ENCODE measurements at places on chromosomes 1 and 21.

DNA sequence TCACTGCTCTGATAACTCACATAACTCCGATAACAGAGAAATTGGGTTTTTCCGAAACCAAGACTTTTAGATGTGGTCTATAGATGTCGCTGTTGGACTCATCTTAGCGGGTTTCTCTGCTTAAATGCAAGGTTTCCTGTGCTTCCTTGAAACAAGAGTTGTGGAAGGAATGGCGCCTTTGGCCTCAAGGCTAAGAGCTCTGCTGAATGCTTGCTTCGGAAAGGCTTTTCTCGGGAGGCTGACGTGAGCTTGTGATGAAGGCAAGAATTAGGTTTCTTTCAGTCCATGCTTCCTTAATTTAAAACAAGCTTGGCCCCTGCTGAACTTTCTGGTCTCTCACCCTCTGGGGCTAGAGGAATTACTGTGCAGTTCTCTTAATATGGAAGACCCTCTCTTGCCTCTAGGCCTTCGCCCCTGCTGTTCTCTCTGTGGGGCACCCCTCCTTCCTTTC lies 113.5 kb downstream of the MAP3K21 start:
- DNase-seq: peak; percentile 78

DNA sequence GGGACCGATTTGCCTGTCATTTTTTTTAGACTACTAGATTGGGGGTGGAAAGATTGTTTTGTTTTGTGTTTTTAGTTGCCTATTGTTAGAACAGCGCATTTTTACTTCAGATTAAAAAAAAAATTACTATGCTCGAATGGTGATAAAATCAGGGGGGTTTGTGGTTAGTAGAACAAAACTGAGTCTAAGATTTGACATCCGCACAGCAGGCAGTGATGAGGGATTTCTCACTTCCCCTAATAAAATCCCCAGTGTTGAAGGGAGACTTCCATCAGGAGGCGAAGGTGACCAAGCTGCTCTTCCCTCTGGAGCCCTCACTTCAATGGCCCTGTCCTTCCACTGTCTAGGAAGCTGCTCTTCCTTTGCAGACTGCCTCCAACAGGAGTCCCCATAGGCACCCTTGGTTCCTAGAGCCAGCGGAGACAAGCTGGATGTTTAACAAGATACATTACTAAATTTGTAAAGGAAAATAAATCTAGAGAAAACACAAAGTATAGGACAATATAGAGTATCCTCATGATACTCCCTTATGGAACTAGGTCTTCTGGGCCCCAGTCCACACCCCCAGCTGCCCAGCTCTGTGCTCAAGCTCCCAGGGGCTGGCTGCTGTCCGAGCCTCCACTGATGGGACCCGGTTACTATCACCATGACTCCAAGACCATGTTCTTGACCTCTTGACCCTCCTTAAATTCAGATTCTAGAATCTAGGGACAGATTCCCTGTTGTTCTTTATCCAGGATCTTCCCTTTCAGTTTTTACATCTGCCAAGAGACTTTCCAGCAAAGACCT lies 31.0 kb downstream of the TENT5C start:
- DNase-seq: peak; percentile 47

DNA sequence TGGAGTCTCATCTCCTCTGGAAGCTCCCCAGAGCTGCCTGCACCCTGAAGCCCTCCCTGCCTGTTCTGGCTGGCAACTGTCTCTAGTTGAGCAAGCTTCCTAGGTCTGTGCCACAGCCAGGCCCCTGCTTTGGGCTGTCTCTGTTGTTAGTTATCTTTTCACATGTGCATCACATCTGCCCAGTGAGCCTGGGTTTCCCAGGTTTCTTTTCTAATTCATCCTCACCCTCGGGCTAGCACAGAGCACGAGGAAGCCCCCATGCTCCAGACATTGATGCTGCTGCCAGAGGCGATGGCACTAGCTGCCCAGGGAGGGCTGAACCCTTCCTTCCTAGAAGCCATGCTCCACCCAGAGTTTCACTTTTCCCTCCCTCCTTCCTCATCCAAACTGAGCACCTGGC lies 27.2 kb downstream of the RASSF5 start:
- no peak for DNase-seq

DNA sequence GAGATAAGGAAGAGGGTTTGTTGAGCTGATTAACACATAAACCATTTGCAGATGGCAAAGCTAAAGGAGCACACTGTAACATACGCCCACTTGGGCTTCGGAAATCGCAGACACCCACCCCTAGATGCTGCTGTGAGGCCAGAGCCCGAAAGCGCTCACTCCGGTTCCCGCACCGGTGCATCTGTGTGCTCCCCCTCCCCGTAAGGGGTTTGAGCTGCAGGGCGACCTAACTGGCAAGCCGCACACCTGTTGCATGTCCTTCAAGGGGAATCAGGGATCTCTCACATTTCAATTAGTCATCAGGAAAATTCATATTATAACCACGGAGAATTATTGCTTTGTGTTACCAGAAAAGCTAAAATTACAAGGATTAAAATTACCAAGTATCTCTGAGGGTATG lies 1.4 kb upstream of the CFH start:
- DNase-seq: no peak

- no peak for DNase-seq
These were observed 49.3 kb upstream of the FAM3B start for GRCh38 chr21:41267346-41267745.

DNA sequence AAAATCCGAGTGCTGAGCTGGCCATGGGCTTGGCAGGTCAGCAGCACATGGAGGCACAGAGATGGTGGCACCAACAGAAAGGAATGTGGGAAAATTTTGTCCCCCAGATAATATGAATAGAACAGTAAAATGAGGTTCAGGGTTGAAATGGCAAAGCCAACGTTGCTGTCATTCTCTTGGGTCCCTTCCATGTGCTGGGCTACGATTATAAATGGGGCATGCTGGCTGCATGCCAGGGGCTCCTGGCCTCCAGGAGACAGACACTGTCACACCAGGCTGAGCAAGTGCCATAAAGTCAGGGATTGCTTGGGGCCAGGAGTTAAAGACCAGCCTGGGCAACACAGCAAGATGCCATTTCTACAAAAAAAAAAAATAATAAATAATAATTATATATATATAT lies 77.1 kb downstream of the TOMM20 start:
- DNase-seq: peak; percentile 73

GRCh38 chr1:227372726-227373130 lies 54.4 kb upstream of the CDC42BPA start:
- no peak for DNase-seq

- no peak for DNase-seq
These were observed 1.4 kb downstream of the DVL1 start for GRCh38 chr1:1347663-1348419.

- no peak for DNase-seq
These were observed 222.7 kb upstream of the GJB5 start for GRCh38 chr1:34532113-34532512.

DNA sequence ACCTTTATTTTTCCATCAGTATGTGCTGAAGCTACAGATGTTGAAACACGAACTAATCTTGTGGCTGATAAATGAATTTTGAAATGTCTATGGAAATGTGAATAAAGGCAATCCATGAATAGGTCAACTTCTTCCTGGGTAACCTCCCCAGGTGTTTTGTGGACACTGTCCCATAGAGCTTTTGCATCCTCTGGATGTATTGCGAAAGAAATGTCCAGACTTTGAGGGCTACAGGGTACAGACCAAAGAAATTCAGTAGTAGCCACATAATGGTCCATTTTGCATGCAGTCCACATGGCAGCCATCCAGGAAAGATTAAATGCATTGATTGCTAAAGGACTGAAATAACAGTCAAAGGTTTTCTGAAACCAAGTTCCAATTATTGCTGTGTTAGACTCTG lies 21.5 kb upstream of the DARS2 start:
- no peak for DNase-seq

- DNase-seq: no peak
These were observed 12.7 kb downstream of the GPR3 start for GRCh38 chr1:27405074-27405473.

DNA sequence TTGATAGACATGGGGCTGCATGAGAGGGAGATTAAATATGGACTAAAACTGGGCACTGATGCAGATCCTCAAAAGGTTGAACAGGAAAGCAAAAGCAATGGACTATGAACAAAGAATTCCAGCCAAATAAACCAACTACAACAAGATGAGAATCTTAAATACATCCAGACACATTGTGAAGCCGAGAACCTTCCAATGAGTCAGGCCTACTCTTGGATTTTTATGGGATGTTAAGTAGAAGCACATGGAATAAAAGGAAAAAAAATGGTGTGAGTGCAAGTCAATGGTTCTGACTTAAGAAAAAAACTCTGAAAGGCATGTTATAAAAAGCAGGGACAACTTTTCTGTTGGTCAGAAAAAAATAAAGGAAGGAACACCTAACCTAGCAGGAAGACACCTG lies 227.2 kb downstream of the DPYD start:
- no peak for DNase-seq

DNA sequence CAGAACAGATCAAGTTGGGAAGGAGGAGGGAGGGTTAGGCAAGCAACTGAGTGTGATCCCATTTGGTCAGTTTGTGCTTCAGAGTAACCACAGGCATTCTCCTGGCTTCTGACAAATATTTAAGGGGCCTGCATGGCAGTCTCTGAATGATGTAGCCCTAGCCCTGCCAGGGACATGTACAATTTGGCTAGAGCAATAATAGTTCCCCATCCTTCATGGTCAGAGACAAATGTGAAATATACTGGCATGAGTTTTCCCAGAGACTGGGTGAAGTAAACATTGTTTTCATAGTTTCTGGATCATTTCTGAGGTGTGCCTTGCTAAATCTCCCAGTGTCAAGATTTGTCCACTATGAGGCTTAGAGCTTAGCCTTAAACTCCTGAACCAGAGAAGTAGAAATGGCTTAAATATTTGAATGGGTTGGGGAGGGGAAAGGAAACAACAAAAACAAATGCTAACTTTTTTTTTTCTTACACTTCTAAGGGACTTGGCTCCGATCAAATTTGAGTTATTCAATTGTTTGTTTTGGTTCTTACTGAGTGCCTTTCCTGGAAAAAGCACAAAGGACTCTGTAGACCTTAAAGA lies 42.0 kb upstream of the UBE2U start:
- no peak for DNase-seq

DNA sequence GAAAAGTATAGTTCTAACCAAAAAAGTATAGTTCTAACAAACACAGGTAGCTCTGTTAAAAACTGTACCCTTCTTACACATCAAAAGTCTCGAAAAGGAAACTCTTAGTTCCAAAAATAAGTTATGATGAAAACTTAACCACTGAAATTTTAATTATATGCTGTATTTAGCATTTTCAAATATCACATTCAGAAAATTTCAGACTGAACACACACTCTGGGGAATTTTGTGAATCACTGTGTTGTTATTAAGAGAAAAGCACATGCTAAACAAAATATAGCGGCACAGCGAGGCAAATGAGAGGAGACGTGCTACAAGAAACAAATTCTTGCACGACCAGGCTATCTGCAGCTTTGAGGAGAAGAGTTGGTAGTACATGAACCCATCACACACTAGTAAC lies 30.4 kb downstream of the VAV3 start:
- no peak for DNase-seq

DNA sequence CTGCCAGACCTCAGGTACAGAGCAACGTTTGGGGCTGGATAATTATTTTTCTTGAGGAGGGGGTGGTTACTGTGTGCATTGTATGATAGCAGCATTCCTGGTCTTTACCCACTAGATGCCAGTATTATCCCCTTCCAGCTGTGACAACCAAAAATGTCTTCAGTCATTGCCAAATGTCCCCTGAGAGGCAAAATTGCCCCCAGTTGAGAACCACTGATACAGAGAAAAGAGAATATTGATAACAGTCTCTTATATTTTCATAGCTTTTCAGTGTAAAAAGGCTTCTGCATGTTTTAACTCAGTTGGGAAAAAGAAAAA lies 51.8 kb upstream of the SYT14 start:
- DNase-seq: no peak

DNA sequence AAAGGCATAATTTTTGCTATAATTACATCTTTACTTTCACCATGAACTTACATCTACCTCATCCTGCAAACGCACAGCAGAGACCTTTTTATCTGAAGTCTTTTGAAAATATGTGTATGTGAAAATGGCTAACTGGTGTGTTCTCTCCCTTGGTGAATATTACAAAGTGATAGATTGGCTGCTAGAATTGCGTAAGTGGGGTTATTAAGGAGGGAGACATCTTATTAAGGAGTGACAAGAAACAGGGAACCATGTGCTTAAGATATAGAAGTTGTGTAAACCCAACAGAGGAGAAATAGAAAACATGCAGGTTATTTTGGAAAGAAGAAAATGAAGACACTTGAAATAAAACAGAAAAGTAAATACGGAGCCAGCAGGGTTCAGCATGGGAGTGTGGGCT lies 7.8 kb downstream of the KCNJ15 start:
- no peak for DNase-seq

- DNase-seq: no peak
These were observed 31.0 kb downstream of the KRTAP24-1 start for GRCh38 chr21:30251781-30252180.

DNA sequence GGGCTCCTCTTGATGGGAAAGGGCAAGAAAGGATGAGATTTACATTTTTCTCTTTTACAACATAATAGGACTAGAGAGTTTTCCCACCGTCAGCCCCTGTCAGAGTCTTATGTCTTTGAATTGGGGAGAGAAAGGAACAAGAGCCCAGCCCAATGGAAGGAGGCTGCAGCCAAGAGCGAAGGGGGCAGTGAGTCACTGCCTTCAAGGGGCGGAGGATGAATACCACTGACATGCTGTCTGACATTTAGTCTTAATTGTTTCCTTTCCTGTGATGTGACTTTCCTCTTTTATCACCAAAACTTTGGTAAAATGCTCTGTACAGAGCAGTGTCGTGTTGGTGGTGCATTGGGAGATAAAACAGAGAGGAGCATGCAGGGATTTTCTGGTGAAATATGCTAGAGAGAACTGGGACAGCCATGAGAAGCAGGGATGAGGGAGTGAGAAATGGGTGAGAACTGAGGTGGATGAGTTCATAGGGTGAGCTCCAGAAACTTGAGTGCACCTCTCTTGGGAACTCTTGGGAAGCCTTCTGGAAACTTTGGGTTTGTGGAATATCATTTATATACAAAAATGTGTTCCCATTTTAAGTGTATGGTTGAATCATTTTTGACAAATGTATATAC lies 179.9 kb upstream of the FGGY start:
- DNase-seq: no peak

DNA sequence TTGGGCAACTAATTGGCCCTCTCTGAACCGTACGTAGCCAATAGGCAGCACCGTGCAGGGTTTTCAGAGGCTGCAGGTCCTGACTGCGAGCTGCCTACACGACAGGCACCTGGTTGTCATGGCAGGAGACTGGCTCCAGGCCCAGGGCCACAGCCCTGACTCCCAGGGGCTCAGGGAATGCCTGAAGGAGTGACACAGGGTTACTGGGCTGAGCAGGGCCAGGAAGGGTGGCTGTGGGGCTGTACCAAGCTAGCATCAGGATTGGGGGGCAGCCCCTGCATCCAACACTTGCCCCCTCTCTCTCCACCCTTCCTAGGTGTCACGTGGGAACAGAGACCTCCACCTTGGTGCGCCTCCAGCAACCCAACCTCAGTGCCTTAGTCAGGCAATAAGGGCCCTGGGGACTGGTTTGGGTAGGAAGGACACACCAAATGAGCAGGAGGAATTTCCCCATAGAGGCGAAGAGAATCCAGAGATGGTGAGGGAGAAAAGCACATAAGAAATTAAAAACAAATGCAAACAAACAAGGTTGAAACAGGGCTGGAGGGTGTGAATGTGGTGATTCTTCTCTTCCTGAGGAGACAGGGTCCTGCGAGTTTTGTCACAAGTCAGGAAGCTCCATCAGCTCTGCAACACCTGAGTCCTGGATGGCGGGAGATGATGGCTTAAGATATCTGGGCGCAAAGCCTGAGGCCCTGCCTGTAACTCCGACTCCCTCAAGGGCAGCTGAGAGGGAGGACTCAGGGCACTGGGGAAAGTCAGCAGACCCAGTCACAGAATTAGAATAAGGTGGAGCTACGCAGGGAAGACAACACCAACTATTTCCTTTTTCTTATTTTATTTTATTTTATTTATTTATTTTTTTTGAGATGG lies 19.7 kb upstream of the RNU1-4 start:
- DNase-seq: no peak

All from hematopoietic multipotent progenitor cell treated with erythropoietin and hydrocortisone succinate and interleukin-3 and kit ligand, for 6 days (in vitro differentiated cells).